ENCODE measurements at places on chromosomes 4 and X.

- DNase-seq = peak; percentile 76
Observed at GRCh38 chr4:99405433-99406115, 29.6 kb downstream of the ADH7 start.

- no peak for DNase-seq
Observed at GRCh38 chr4:108502356-108502755, 118.0 kb upstream of the RPL34 start.

DNA sequence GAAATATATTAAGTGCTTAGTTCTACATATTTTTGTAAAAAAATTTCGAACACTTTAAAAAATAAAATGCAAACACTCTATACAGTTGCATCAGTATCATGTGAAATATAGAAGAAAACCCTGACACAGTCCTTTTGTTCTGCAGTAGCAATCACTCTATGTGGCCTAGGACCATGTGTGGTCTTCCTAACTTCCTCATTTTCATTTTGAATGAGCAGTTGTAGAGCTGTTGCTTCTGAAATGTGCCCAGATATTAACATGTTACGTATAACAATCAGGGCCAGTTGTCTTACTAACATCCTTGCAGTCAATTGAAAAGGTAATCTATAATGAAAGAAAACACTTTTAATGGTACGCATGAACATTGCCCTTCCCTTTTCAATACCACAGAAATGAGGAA is 107.9 kb downstream of the ZNF827 start:
- no peak for DNase-seq

- DNase-seq = peak; percentile 12
Observed at GRCh38 chr4:55069248-55069647, 56.1 kb downstream of the KDR start.

- no peak for DNase-seq
Observed at GRCh38 chr4:25863831-25864418, 1.1 kb upstream of the SEL1L3 start.

DNA sequence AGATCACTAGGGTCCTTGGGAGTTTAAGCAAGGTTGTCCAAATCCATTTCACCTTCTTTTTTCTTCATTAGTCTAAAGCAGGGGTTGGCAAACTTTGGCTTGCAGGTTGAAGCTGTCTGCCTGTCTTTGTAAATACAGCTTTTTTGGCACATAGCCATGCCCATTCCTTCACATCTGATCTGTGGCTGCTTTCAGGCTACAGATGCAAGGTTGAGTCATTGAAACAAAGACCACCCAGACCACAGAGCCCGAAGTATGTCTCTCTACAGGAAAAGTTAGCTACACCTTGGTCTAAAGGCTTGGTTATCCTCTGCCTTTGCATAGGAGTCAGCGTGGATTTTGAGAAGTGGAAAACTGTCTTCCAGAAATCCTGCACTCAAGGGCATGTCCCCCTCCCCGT is 238.1 kb upstream of the STS start:
- DNase-seq = no peak

GRCh38 chr4:24614881-24615280 is 30.5 kb upstream of the DHX15 start:
- DNase-seq = no peak

DNA sequence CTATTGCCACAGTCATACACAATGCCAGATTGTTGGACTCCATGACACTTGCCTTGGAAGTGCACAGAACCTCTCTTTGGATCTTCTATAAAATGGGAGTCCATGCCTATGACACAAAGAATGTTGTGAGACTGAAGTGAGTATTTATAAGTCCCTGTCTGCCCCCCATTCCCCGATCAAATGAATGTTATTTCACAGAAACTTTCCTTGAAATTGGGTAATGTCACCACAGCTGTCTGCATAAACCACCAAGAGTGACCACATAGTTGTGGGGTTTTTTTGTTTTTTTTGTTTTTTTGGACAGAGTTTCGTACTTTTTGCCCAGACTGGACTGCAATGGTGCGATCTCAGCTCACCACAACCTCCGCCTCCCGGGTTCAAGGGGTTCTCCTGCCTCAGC is 27.1 kb upstream of the REST start:
- no peak for DNase-seq

DNA sequence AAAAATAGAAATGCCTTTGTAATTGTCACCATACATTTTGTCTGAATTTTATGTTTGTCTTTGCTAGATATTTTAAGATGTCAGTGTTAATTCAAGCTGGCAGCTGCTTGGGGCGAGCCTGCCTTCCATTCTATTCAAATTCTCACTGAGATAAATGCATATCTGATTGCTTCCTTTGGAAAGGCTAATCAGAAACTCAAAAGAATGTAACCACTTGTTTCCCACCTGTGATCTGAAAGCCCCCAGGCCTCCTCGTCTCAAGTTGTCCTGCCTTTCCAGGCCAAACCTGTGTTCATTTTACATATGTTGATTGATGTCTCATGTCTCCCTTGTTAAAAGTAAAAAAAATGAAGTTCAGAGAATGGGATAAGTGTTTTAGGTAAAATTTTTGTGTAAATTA is 318.7 kb upstream of the TECRL start:
- peak; percentile 23 for DNase-seq

Measured in brain (organoid and tissue), 16 donors.